ENCODE measurements at places on chromosomes 11 and 22.

DNA sequence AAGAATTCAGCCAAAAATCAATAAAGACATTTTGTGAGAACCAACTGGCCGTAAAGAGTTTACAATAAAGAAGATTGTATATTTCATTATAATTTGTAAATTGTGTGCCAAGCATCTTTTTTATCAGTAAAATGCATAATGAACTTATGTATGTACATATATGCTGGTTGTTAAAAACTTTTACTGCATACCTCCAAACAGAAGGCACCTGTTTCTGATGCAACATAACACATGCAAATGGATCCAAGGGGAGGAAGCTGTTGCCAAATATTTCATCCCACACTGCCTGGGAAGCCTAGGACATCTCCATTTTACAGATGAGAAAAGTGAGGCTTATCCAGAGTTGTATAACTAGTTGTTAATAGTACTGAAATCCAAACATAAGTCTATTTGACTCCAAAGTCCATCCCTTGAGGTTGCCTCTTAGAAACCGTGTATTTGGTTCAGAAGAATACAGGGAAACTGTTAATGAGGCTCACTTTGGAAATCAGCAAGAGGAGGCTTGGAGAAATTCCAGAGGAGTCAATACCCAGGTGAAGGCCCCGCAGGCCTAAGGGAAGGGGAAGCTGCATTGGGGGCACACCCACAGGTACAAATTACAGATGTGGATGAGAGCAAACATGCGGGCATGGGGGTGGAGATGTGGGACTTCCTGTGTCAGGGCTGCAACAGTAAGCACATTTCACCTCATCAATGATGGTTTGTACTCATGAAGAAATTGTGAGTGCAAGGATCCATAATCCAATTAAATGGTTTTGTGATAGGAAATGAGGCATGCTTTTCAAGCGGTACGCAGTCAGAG lies 51.1 kb downstream of the RCN1 start:
- no peak for DNase-seq

- DNase-seq: no peak
These were observed 424.2 kb downstream of the LARGE1 start for GRCh38 chr22:33496112-33496511.

DNA sequence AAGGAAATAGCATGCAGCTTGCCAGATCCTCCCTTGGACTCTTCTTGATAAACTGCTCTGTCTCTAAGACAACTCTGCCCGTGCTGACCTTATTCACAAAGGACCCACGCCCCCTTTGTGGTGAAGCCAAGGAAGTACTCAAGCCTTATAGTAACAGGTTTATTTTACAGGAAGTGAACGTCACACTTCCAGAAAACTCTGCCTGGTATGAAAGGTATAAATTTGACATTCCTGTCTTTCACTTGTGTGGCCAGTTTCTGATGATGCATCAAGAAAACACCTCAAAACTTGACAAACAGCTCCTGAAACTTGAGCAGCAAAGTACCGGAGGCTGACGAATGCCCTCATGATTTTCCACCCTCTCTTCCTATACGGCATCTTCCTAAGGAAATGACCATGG lies 12.5 kb upstream of the PELI3 start:
- no peak for DNase-seq

- no peak for DNase-seq
These were observed 42.1 kb downstream of the PAMR1 start for GRCh38 chr11:35483131-35483820.

GRCh38 chr11:63682066-63683021 lies 1.0 kb downstream of the RTN3 start:
- DNase-seq: no peak

- peak; percentile 28 for DNase-seq
These were observed 9.4 kb upstream of the SAMM50 start for GRCh38 chr22:43945632-43946383.

- DNase-seq: no peak
These were observed 65.5 kb downstream of the APOL1 start for GRCh38 chr22:36318442-36318841.

DNA sequence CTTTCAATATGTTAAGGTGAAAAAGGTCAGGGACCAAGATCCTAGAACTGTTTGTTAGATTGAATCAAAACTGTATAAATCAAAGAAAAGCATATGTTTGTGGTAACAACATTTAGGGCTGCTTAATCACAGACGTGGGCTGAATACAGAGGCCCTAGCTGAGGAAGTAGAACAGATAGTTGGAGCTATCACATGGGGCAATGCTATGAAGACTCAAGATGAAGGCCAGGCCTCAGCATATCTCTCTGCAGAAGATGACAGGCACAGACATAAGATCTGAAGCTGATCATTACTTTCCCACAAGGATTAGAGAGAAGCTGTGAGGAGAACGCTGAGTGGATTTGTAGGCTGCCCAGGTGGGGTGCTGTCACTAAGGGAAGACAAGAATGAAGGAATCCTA lies 158.6 kb upstream of the CARD18 start:
- no peak for DNase-seq

DNA sequence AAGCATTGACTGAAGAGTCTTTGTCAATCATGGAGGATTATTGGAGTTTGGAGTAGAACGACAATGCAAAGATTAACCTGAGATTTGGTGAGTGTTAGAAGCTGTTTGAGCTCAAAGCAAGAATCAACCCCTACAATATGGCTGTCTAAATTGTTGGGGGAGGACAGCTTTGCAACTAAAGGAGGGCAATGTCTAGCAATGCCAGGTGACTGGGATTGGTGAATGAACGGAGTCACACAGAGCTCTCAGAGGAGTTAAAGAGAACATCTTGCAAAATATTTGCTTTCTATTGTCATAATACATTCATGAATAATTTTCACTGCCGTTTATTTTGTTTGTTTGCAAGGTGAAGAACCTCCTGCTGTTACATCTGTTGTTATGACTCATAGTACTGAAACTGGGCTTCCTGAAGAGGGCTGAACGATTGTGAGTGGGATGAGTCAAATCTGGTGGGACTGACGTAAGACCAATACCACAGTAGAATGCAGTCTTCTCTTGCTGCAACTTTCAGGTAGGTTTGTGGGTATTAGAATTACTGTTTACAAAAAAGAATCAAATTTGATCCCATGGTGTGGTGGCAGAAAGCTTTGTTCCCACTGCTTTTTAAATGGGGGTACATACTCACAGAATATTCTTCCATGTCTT lies 281.9 kb downstream of the CADM1 start:
- DNase-seq: no peak

DNA sequence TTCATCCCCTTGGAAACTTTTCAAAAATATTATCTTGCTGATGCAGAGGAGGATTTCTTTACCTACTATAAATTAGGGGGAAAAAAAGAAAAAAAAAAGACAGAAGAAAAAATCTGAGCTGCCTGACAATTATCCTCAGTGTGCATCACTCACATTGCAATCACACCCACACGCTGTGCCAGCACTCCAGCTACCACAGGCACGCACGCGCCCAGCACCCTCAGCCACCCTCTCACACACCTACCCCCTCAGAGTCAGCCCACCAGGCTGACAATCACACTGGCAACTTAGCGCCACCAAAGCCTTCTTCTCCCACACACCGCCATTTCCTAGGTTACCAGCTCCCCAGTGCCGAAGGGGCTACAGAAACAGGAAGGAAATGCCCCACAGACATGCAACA lies 236.1 kb downstream of the KCNA4 start:
- DNase-seq: no peak

GRCh38 chr11:19392847-19393518 lies 152.2 kb upstream of the E2F8 start:
- DNase-seq: no peak

GRCh38 chr11:69003301-69003865 lies 9.7 kb downstream of the MRGPRF start:
- DNase-seq: no peak

- DNase-seq: no peak
These were observed 3.8 kb upstream of the FLI1 start for GRCh38 chr11:128689948-128690664.

DNA sequence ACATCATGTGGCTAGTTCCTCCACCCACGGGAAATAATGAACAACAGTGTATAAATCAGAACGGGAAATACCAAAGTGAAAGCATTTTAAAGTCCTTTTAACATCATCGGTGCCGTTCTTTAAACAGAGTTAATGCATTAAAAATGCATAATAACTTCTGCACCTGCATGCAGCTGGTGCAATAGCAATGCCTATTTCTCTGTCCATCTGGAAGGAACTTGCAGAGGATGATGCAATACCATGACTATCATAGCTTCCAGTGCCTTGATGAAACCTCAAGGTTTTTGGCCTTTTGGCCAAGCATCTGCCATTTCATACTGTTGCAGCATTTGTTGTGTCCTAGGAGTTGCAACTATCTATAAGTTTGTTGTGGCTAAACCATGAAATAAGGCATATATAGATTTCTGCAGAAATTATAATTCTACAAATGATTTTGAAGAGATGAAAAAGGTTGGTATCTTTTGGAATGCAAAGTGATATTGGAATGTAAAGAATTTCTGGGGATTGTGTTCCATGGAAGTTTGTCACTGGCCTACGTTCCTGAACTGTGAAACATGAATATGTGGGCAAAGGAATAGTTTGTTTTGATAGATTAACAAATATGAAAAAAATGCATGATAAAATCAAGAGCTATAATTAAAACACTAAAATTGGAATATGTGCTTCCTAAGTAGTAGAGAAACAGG lies 9.8 kb upstream of the EIF3F start:
- DNase-seq: no peak

All from stimulated activated CD4-positive, alpha-beta T cell treated with anti-CD3 and anti-CD28 coated beads, Interleukin-1b, Interleukin-23, amount 100 ng/mL, for 24 hours (primary cell).